ENCODE measurements at places on chromosomes 12 and 14.

GRCh38 chr14:61562321-61563161 is 132.8 kb upstream of the HIF1A start:
- DNase-seq, result peak; percentile 84

GRCh38 chr14:101362529-101363260 is 198.6 kb upstream of the DIO3 start:
- DNase-seq, result no peak

DNA sequence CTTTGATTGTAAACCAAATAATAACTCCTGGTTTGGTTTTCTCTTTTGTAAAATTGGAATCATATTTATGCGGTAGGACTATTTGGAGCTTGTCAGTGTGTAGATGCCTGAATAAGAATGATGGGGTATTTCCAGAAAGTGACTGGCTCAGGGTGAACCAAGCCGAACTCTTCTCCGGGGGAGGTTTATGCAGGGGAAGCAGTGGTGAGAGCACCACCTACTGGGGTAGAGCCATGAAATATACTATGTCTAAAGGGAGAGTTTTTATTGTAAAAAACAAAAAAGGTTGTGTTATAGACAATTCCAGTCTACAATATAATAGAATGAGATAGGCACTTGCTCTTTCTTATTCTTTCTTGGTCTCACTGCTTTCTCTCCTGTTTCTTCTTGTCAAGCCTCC is 222.9 kb upstream of the SLC16A7 start:
- peak; percentile 23 for DNase-seq

DNA sequence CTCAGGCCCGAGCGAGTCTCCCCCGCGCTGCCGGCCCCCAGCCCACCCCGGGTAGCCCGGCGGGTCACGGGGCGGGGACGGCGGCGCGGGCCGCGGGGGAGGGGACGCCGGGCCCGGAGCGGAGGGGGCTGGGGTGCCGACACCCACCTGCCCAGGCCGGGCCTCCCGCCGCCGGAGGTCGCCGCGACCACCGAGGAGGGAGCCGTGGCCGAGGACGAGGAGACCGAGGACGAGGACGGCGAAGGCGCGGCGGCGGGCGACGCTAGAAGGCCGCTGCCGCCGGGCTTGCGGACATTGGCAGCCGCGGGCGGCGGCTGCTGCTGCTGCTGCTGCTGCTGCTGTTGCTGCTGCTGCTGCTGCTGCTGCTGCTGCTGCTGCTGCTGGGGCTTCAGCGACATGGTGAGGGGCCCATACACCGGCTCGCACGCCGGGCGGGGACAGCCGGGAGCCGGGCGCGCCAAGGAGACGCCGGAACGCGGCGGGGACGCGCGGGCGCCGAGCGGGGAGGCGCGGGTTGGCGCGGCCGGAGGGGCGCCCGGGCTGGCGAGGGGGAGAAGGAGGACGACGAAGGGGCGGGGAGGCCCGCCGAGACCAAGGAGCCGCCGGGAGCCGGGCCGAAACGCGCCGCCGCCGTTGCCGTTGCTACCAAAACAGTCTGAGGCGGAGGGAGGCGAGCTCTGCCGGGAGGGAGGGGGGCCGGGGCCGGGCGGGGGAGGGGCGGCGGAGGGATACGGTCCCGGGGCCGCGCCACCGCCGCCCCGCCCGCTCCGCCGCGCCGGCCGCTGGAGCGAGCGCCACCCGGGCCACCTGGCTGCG is at the start of gene ATXN2:
TSS of gene ATXN2 (minus strand) at position 679 of the 816 bp plus-strand sequence. CDS start at position 398, 281 bp downstream.
- DNase-seq, result peak; percentile 92

DNA sequence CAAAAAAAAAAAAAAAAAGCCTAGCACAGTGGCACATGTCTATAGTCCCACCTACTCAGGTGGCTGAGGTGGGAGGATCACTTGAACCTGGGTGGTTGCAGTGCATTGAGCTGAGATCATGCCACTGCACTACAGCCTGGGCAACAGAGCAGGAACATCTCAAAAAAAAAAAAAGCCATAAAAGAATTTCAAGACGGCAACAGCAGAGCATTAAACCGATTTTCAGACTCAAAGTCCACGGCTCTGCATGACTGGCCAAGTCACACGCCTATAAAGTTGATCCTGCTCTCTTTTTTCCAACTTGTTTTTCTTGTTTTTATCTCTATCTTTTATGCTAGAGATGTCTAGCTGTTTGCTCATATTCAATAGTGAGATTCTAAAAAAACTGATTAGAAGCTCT is 45.3 kb downstream of the FBXO34 start:
- no peak for DNase-seq

DNA sequence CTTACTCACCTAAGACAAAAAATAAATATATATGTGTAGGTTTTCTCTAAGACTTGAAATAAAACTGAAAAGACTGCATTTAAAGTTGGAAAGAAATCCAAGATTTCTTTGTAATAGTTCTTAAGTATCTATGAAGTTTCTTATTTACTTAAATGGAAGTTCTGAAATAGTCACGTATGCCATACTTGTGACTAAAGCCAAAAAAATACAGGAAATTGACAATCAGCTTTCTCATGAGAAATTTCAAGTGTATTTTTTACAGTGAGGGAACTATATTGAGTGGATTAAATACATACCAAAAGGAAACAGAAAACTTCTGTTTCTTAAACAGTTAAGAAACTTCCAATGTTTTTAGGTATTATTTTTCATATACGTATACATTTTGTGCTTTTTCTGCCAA is 188.1 kb downstream of the DPY19L2 start:
- no peak for DNase-seq

- no peak for DNase-seq
These were observed 66.6 kb downstream of the KDM2B start for GRCh38 chr12:121514184-121514742.

DNA sequence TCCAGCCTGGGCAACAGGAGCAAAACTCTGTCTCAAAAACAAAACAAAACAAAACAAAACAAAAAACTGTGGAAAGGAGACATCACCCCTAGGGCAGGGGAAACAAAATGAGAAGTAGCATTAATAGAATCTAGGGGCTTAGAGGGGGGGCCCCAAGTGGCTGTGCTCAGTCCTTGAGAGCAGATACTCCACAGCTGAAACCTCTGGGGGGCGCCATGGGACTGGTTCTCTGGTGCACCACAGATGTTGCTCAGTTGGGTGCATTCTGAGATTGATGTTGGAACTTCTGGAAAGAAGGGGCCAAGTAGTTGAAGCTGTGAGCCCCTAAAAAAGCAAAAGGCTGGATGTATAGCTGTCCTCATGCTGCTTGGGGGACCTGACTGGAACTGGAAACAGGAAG is 11.8 kb upstream of the SYNE2 start:
- DNase-seq, result no peak

GRCh38 chr14:26323869-26324268 is 274.0 kb downstream of the NOVA1 start:
- DNase-seq, result no peak

GRCh38 chr12:107822356-107822755 is 47.9 kb downstream of the ASCL4 start:
- no peak for DNase-seq

- peak; percentile 4 for DNase-seq
These were observed 46.0 kb downstream of the SMIM41 start for GRCh38 chr12:52125476-52125900.

DNA sequence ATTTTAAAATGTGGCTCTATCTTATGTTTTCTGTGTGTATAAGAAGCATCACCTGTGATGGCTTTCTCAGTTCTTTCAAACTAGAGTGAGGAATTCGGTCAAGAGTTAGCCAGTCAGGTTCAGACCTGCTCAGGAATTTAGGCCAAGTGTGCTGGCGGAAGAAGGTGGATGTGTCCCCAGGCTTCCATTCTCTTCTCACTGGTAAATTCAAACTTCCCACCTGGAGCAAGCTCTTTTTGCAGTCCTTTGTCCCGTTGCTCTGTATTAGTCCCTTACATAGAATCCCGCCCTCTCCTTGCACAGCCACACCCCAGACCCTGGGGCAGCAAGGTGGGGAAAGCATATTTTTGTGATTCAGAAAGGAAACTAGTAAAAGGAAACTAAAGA is 124.7 kb upstream of the PWP1 start:
- DNase-seq, result no peak

- DNase-seq, result no peak
These were observed 876.0 kb downstream of the RPS29 start for GRCh38 chr14:48710133-48710532.

DNA sequence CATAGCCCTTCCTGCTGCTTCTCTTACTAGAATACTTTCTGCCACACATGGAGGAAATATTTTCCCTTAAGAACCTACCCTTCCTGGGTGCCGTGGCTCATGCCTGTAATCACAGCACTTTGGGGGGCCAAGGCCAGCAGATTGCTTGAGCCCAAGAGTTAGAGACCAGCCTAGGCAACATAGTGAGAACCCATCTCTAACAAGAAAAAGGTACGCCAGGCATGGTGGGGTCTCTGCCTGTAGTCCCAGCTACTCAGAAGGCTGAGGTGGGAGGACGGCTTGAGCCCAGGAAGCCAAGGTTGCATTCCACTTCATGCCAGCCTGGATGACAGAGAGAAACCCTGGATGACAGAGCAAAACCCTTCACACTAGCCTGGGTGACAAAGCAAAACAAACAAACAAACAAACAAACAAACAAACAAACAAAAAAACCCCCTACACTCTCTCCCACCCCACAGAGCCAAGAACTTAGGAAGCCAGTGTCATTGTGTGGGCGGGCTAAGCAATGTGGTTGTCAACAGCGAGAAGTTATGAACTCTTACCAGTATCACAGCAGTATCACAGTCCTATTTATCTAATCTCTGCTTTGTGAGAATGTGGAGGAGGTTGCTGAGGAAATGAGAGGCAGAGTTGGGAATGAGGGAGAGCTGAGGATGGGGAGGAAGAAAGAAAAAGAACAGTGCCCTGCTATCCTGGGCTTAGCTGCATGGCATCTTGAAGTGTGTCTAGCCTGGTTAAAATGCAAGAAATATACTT is 53.8 kb upstream of the CLEC14A start:
- no peak for DNase-seq

- DNase-seq, result peak; percentile 89
These were observed 96.2 kb downstream of the FIGNL2 start for GRCh38 chr12:51752234-51752889.

DNA sequence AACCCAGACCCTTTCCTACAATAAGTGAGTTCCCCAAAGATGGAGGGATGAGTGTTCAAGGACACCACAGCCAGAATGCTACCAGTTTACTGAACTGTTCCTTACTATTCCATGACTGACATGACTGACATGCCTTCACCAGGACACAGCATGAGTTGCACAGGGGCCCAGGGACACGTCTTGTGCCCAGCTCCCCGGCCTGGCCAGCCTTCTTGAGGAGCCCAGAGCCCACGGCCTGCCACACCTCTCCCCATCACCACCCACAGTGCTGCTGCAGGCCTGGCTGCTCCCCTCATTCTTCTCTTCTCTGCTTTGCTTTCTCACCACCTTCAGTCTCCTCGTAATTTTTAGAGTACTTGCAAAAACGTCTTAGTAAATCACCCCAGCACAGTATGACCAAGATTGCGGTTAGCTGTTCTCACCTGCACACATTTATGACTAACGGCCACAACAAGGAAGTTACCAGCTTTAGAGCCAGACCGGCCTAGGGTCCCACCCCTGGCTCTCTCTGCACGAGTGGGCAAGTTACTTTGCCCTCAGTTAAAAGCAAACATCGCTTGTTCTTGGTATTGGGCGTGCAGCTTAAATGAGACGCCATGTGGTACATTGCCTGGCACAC is 18.5 kb downstream of the PPP2R5E start:
- no peak for DNase-seq
